ENCODE measurements at places on chromosomes 1 and 21.

- DNase-seq, result no peak
These were observed 262.3 kb downstream of the FAF1 start for GRCh38 chr1:50697440-50698421.

GRCh38 chr1:208766832-208767231, 522.6 kb upstream of the PLXNA2 start:
- DNase-seq, result no peak

DNA sequence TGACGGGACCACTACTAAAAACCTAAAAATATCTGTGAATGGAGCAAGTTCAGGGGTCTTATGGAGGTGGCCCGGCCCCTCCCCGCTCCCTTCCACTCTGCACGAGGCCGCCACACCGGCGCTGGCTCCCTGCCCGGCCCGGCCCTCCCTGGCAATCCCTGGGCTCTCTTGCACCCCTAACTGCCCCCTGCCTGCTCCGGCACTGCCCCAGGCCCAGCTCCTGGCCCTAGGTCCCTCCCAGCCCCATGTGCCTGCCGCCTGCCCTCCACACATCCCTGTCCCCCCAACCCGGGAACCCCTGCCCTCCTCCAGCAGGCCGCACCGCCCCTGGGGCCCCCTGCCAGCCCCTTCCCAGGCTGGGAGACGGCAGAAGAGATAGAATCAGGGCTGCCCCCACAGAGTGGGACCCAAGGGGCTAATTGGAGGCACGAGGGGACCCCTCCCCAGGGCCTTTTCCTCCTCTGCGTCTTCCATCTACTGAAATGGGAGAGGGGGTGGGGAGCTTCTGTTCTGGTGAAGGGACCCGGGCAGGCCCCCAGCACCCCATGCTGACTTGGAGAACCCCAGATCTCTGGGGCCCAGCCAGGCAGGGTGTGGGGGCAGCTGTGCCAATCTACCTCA, 9.3 kb upstream of the CTRC start:
- DNase-seq, result no peak

GRCh38 chr21:18810136-18810535, 406.6 kb upstream of the TMPRSS15 start:
- no peak for DNase-seq

GRCh38 chr1:44679468-44679867, 5.0 kb downstream of the ARMH1 start:
- DNase-seq, result no peak

- DNase-seq, result no peak
These were observed 3.4 kb downstream of the WNT9A start for GRCh38 chr1:227944090-227944930.

DNA sequence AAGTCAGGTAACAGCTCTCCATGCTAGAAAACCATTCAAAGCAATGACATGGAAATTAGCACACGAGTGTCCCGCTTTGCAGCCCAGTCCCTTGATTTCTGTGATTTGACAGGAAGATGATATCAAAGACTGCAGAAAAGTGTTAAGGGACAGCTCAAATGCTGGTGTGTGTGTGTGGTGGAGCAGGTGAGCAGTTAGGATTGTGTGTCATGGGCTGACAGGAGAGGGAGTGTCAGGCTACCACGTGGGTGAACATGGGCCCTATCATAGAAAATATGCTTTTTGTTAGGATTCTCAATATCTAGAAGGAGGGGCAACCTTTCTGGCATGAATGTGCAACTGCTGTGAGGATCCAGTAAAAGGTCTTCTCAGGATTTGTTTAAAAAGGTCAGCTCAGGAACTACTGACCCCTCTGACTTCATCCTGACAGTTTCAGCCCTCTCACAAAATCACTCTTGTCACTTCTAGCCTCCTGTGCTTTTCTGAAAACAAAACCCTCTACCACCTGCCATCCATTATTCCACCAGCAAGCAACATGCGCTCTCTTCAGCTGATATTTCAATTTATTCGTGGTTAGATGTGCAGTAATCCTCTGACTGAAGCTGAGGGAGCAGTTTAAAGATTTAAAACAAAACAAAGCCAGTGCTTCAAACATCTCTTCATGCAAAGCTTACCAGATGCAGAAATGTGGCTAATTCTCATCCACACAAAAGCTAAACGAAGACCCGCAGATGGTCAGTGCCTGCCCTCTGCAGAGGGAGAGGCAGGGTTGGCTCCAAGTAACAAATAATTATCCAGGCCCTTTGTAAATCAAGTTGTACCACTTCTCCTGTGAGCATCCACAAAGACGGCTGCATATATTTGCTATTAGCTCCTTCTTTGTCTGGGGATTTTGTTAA, 397.9 kb downstream of the PTBP2 start:
- DNase-seq, result peak; percentile 41

GRCh38 chr21:42105476-42106315, 34.6 kb downstream of the UMODL1 start:
- DNase-seq, result no peak

DNA sequence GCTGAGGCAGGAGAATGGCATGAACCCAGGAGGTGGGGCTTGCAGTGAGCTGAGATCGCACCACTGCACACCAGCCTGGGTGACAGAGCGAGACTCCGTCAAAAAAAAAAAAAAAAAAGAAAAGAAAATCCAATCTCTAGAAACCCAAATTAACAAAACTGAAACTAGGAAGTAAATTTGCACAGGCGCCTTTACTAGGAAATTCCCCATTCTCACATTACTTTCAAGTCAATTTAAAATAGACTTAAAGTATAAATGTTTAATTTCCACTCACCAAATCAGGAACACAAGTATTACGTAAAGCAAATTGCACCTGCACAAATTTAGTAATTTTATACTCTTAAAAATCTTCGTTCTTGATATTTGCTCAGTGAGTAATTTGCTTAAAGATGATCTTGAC, 67.8 kb upstream of the BCAR3 start:
- DNase-seq, result no peak

- DNase-seq, result no peak
These were observed 36.5 kb downstream of the IVNS1ABP start for GRCh38 chr1:185280589-185280988.

- no peak for DNase-seq
These were observed 64.0 kb downstream of the RGS7 start for GRCh38 chr1:241292973-241293372.

GRCh38 chr1:201573030-201573429, 34.1 kb downstream of the NAV1 start:
- DNase-seq, result no peak

DNA sequence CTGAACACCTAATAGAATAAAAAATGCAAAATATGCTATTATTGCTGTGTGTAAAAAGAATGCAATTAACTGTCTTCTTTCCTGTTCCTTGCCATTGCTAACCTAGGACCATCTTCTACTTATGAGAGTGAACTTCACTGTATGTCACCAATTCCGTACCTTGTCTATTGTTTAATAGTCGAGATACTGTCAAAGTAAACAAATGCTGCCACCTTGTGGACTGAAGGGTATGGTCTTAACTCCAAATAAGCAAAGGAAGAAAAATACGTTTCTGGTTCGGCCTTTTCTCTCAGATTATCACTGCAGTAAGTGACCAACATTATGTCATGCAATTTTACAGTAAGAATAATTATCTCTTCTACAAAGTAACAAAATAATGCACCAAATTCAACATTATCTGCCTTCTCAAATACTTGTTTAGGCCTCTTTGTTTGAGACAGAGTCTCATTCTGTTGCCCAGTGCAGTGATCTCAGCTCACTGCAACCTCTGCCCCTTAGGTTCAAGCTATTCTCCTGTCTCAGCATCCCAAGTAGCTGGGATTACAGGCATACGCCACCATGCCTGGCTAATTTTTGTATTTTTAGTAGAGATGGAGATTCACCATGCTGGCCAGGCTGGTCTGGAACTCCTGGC, 133.4 kb downstream of the COP1 start:
- peak; percentile 43 for DNase-seq

GRCh38 chr1:16019644-16020277, 1.9 kb upstream of the HSPB7 start:
- no peak for DNase-seq

- peak; percentile 50 for DNase-seq
These were observed 4.0 kb upstream of the GPR3 start for GRCh38 chr1:27388337-27389005.

GRCh38 chr1:108933944-108934343, 29.3 kb downstream of the CLCC1 start:
- no peak for DNase-seq

- DNase-seq, result no peak
These were observed 70.7 kb downstream of the RPE65 start for GRCh38 chr1:68379085-68379478.

DNA sequence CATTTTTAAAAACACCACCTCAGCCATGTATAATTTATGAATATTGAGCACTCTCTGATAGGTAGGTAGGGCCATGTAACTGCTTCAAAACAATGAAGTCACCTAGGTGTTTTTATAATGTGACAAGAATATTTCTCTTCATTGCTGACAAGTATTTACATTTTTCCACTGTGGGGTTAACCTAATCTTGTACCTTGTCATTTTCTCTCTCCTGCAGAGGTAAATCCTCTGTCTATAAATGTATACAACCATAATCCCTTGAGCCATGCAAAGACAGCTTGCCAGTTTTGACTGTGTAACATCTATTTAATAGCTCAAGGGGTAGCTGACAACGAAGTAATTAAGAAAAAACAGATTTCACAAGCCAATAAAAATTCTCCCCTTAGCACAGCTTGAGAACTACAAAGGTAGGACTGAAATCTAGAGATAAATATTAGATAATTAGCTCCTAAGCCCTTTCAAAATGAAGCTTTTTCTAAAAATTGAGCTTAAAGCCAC, 137.6 kb upstream of the POGK start:
- no peak for DNase-seq

DNA sequence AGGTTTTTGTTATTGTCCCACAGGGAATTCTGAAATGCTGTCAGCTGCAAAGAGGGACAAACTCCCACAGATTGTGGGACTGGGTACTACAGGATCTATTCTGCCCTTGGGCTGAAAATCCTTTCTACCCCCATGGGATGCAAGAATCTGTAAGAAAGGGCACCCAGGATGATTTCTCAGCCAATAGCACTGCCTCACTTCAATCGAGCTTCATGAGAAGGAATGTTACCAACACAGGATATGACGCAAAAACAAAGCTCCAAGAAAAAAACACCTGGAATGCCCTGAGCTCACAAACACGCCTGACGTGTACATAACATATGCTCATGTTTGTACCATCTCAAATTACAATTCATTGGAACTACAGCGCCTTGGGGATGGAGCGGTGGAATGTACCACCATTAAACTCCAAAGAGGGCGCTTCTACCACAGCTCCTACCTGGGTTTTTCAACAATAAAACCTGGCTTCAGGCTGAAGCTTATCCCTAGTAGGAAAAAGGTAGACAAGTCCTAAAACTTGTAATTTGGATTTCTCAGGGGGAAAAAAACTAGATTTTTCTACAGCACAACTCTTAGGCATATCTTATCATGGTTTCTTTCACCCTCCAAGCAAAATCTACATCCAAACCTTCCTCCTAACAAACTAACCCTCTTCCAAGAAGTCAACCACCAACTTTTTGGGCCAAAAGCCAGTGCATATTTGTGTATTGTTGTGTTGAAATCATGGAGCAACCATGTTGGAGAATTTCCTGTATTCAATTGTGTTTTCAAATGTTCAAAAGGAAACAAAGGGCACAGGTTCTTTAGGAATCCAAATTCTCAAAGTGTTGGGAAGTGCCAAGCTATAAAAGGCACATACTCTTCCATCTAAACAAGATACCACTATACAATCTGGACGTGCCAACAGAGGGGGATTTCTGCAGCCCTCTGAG, 78.9 kb downstream of the TGFBR3 start:
- no peak for DNase-seq

DNA sequence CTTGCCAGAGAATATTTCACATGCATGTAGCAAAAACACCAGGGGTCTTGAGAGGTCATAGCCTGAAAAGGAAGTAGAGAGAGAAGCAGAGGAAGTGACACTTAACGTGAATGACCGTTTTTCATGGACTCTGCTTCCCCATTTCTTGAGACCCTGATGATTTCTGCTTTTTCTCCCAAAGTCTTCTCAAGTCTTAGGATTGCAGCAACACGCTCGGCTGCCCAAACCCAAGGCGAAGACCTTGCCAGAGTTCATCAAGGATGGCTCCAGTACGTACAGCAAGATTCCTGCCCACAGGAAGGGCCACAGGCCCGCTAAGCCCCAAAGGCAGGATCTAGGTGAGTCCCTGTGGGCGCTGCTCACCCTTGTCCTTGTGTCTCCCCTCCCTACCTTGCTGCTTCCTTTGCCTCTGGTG, 12.8 kb downstream of the THEMIS2 start:
- DNase-seq, result no peak

GRCh38 chr1:93554883-93555872, 107.3 kb downstream of the FNBP1L start:
- DNase-seq, result no peak

GRCh38 chr1:235045034-235045690, 83.5 kb downstream of the TOMM20 start:
- no peak for DNase-seq

GRCh38 chr1:20974069-20974468, 187.0 kb upstream of the HP1BP3 start:
- no peak for DNase-seq

DNA sequence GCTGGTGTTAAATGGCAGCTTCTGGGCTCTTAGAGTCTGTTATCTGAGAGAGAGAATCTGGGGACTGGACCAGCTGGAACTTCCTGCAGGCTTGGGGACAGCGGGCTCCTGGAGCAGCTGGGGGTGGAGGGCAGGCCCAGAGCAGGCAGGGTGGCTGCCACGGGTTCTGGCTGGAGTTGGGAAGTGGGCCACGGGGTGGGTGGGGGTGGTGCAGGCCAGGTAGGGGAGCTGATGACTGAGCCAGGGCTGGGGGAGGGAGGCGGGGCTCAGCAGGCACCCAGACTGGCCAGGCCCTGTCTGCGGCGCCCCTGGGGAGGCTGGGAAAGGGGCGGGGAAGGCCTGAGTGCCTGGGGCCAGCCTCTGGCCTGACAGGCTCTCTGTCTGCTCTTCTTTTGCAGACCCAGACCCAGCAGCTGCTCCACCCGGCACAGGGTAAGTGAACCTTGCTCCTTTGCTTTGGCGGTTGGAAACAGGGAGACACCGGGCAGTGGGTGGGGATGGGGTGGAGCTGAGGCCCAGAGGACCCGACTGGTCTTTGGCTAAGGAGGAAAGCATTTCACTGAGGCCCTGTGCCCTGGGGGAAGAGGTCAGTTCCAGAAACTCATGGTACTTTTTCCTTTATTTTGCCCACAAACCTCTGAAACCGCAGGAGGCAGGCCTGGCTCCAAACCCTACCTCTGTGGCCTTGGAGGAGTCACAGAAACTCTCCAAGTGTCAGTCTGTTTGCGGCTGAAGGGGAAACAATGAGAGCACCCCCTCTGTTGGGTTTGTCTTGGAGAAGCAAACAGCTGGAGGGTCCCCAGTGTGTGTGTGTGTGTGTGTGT, 48.8 kb downstream of the ARHGEF10L start:
- peak; percentile 53 for DNase-seq

GRCh38 chr21:14699433-14700407, 153.6 kb upstream of the SAMSN1 start:
- no peak for DNase-seq
